Vagina (tissue), 2 donors: ENCODE measurements at places on chromosomes 2 and 18.
A peak's percentile ranks its signal among the peaks of the same experiment; 100 is the strongest.

GRCh38 chr2:54966837-54967236, 83.4 kb downstream of the RTN4 start:
- no peak overlapping the region for H3K4me3 ChIP-seq
- DNase-seq: no peak
- H3K4me1 ChIP-seq: peaks cover 16% of the 10 kb centered on the region
- H3K36me3 ChIP-seq: no peaks in the 10 kb centered on the region

GRCh38 chr18:50674307-50674980, 114.6 kb downstream of the MAPK4 start:
- no peak for DNase-seq
- no peak overlapping the region for H3K27ac ChIP-seq
- H3K4me3 ChIP-seq: no peak overlapping the region
- no peaks in the 10 kb centered on the region for H3K27me3 ChIP-seq
- no peaks in the 10 kb centered on the region for H3K36me3 ChIP-seq

DNA sequence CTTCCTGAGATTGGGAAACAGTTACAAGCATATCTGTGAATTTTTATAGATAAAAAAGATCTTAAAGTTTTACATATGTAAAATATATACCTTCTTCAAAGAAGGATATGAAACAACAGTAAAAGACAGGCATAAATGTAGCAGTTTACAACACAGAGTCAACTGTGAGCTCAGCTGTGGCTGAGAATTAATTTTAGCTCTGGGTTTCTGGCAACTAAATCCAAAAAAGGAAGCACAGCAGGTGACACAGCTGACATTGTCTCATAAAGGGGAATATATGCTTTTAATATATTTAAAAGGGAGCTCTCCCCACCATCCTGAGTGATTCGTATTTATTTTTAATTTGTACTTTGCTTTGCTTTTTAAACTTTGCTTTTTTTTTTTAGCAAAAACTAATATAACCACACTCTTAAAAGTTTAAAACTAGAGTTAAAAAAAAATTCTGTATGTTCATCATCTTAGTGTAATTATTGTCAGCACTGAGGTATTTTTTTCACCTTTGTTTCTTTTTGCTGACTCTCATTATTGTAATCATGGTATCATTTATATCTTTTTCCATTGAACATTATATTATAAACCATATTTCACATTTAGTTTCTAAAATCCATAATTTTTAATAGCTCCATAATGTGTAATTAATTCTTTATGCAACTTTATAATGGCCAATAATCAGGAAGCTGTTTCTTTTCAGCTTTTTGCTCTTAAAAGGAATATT, 6.7 kb downstream of the TUBB6 start:
- H3K36me3 ChIP-seq: peaks cover 25% of the 10 kb centered on the region
- peak; percentile 20 for DNase-seq
- H3K27ac ChIP-seq: no peak overlapping the region

DNA sequence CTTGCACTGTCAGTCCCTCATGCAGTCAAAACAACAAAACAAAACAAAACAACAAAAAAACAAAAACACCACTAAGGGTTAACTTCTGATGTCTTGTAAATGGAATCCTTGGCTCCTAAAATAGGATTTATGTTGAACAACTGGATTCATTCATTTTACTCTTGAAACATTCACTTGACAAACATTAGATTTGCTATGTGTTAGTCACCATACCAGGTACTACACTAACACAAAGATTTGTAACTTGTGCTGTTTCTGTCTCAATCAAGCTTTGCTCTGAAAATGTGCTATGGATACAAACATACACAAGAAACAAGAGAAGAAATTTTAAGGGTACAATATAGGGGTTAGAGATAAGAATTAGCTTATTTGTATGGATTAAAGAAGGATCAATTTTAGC, 812.8 kb downstream of the LRP1B start:
- no peak overlapping the region for H3K27ac ChIP-seq
- no peak for DNase-seq
- no peak overlapping the region for H3K4me3 ChIP-seq
- H3K36me3 ChIP-seq: no peaks in the 10 kb centered on the region

DNA sequence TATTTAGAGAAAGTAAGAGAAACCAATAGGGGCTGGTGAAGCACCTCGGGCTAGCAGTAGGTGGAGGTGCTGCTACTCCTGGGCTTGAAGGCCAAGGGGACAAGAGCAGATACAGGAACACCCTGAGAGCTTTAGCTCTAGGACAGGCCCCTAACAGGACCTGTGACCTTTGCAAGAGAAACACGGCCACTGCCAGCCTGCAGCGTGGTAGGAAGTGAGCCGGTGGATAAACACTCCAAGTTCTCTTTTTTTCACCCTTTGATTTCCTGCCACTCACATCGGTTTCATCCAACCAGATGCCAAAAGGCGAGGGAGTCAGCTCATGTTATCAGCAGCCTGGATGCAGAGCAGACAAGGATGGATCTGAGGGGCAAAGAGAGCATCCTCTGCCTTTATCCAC, 66.8 kb upstream of the SPRED2 start:
- H3K27me3 ChIP-seq: no peaks in the 10 kb centered on the region
- DNase-seq: no peak
- no peak overlapping the region for H3K4me3 ChIP-seq
- no peaks in the 10 kb centered on the region for H3K36me3 ChIP-seq
- H3K4me1 ChIP-seq: no peaks in the 10 kb centered on the region
- no peak overlapping the region for H3K27ac ChIP-seq

DNA sequence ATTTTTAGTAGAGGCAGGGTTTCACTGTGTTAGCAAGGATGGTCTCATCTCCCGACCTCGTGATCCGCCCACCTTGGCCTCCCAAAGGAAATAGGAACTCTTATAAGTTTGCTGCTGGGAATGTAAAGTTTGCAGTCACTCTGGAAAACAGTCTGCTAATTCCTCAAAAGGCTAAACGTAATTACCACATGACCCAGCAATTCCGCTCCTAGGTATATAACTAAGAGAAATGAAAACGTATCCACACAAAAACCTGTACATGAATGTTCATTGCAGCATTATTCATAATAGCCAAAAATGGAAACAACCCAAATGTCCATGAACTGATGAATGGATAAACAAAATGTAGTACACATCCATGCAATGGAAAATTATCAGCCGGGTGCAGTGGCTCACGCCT, 21.9 kb upstream of the ATRAID start:
- DNase-seq: no peak
- peaks cover 6% of the 10 kb centered on the region for H3K4me1 ChIP-seq
- H3K27me3 ChIP-seq: no peaks in the 10 kb centered on the region
- no peak overlapping the region for H3K27ac ChIP-seq
- H3K36me3 ChIP-seq: no peaks in the 10 kb centered on the region

DNA sequence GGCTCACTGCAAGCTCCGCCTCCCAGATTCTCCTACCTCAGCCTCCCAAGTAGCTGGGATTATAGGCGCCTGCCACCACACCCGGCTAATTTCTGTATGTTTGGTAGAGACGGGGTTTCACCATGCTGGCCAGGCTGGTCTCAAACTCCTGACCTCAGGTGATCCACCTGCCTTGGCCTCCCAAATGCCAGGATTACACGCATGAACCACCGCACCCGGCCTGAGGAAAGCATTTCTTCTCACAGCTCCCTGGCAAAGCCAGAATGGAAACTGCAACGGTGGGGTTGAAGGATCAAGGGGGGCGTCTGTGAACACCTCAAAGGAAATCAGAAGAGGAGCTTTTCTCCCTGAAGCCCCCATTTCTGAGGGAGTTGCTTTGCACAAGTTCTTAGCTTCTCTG, 11.2 kb upstream of the TEX51 start:
- peak; percentile 89 for DNase-seq
- no peaks in the 10 kb centered on the region for H3K36me3 ChIP-seq

GRCh38 chr2:62410926-62411456, 95.0 kb downstream of the TMEM17 start:
- no peaks in the 10 kb centered on the region for H3K36me3 ChIP-seq
- DNase-seq: no peak
- H3K27ac ChIP-seq: peak overlapping the region; percentile 82
- H3K27me3 ChIP-seq: no peaks in the 10 kb centered on the region

GRCh38 chr2:232892221-232892620, 22.2 kb downstream of the SNORC start:
- H3K36me3 ChIP-seq: no peaks in the 10 kb centered on the region
- DNase-seq: no peak
- no peak overlapping the region for H3K27ac ChIP-seq
- peaks cover 7% of the 10 kb centered on the region for H3K4me1 ChIP-seq
- no peak overlapping the region for H3K4me3 ChIP-seq
- H3K27me3 ChIP-seq: no peaks in the 10 kb centered on the region
